NCI-H524 (cell line): ENCODE measurements at places on chromosomes 2 and 18.

DNA sequence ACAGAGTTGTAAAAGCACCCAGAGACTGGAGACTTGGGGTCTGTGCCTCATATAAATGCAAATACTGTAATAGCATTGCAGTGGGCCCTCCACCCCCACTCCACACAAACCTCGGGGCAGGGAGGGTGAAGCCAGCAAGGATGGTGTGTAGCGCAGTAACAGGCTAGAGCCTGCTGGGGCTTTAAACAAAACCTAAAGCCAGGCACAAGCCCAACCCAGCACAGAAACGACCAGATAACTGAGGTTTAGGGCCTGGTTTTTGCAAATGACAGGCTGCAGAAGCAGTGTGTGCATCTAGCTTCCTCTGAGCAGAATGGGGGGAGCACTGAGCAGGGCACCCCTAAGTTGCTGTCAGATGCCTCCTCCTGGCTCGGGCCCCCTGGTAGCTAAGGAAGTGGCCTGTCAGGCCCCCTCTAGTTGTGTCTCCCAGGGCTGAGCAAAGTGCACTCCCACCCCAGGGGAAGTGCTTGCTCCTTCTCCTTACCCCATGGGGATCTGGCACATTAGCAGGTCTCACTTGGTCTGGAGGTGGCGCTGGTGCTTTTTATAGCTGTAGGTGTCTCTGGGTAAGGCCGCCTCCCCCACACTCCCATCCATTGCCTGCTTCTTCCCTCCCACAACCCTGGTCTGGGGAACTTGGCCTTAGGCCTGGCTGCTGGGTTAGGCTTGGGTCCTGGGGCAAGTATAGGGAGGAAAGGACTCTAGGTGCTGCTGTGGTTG is 135.1 kb downstream of the CELF4 start:
- no peak for DNase-seq

DNA sequence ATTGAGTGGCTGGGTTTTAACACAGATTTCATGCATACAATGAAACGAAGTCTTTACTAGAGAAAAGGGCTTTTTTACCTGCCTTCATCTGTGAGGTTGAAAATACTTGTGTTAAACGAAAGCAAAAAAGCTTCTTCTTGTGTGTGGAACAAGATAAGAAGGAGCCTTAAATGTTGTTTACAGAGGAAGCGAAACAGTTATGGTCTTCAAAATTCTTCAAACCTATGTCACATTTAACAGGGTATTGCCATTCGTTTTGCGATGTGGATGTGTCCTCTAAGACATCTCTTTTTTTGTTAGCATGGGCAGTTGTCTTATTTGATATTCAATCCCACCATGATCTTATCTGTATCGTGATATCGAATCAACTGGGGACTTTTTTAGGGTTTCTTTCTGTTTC is 532.6 kb downstream of the TMEM182 start:
- DNase-seq: no peak

DNA sequence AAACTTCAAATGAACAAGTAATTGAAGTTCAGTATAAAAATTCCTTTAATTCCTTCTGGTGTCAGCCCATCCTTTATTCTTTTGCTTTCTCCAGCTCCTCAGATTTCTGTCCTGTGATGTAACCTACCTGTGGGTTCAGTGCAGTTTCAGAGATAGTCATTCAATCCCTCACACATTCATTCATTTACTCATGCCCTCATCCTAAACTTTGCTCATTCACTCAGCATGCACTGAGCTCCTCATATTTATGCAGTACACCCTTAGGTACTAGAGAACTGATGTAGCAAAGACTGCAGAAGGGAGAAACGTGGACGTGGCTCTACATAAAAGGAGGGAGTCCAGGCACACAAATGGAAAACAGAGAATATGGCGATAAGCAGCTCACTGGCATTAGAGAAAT is 45.3 kb upstream of the STAT1 start:
- no peak for DNase-seq

- no peak for DNase-seq
Observed at GRCh38 chr18:31648966-31649429, 35.4 kb downstream of the B4GALT6 start.

DNA sequence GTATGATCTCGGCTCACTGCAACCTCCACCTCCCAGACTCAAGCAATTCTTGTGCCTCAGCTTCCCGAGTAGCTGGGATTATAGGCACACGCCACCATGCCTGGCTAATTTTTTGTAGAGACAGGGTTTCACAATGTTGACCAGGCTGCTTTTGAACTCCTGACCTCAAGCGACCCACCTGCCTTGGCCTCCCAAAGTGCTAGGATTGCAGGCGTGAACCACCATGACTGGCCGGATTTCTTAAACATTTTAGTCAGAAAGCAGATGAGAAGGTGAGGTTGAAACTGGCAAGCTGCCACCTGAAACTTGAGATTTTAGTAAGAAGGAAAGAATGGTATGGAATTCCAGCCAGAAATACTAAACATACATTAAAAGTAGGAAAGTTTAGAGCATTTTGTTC is 31.9 kb downstream of the KLHL23 start:
- DNase-seq: no peak

DNA sequence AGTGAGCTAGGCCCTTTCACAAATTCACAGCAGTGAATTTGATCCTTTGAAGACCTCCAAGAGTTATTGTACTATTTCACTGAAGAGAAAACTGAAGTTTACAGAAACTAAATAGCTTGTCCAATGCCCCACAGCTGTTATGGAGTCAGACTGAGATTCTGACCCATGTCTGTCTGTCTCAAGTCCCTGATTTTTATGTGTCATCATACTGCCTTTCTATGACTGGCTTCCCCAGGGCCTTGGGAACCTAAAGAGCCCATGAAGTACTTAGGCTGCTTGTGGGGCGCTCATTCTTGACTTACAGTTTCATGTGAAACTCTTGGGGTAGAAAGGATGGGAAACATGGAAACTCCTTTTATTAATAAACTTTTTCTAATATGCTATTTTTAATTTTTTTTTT is 107.7 kb downstream of the ATL2 start:
- no peak for DNase-seq

GRCh38 chr2:55772109-55772980 is 78.7 kb upstream of the PNPT1 start:
- no peak for DNase-seq

DNA sequence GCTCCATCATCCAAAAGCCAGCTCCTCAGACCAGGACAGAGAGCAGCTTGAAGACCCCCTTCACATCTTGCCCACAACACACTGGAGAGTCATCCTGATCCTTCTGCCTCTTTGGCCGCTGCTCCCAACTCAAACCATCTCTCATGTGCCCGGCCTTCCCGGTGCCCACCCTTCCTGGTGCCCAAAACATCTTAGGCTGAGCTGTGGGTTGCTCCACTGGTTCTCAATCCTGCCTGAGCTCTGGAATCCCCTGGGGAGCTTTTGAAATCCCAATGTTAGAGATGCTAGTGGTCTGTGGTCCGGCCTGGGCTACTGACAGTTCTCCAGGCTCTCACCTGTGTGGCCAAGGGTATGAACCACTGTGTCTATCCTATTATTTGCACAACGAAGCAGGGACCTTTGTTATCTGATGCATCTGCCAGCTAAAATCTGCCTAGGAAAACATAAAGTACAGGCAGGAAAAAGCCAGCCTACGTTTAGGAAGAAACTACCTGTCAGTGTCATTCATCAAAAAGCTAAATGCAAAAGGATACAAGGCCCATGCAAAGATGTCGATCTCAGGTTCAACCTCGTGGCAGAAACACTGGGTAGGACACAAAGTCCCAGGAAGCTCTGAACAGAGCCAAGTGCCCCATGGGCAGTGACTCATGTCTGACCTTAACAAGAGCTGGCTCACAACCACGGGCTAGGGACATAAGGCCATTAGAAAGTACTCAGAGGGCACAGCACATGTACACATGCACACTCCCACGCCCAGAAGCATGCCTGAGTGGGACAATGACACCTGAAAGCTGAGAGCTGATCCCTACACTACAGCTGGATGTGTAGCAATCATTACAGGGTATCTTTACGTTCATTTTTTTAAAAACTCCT is 30.8 kb downstream of the TBC1D8 start:
- no peak for DNase-seq

DNA sequence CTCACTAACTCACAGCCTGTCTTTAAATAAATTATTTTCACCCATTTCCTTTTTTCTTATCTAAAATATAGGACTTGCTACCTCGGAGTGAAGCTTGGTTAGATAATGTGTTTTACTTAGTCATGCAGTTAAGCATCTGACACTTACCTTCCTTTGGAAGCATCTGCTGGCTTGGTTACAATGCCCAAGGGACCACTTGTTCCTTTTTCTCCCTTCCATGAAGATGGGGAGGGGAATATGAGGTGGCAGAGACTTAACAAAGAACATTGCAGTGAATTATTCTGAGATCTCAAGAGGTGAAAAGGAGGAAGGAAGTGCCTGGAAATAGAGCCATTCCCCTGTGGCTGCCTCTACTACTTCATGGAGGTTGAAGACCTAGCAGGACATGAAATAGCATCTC is 145.4 kb upstream of the FOSL2 start:
- DNase-seq: peak; percentile 82

GRCh38 chr2:55156326-55156725 is 75.8 kb downstream of the CLHC1 start:
- DNase-seq: no peak

GRCh38 chr2:230869914-230870543 is 5.3 kb downstream of the ITM2C start:
- no peak for DNase-seq

GRCh38 chr2:132891498-132891897 is 221.5 kb upstream of the LYPD1 start:
- DNase-seq: no peak

- DNase-seq: no peak
Observed at GRCh38 chr18:10476338-10476791, 21.9 kb downstream of the APCDD1 start.

GRCh38 chr2:11682590-11682915 is 12.6 kb upstream of the NTSR2 start:
- no peak for DNase-seq

DNA sequence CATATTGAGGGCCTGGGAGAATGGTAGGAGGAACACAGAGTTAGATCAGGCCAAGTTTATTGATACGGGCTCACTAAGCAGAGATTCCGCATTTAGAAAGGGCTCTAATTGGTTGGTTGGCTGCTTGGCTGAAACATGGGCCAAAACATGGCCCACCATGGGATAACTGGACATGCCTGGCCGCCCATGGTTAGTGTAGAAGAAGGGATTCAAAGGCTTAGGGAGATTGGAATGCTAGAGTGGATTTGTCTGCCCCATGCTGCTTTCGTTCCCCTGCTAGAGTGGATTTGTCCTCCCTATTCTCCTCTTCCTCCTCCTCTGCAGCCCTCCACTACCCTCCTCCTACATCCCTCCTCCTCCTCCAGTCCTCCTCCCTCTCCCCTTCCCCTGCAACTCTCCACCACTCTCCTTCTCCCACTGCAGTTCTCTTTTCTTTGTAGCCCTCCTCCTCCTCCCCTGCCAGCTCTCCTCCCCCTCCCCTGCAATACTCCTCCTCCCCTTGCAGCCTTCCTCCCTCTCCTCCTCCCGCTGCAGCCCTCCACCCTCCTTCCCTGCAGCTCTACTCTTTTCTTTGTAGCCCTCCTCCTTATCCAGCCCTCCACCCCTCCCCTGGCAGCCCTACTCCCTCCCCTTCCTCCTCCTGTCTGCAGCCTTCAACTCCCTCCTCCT is 17.2 kb downstream of the BOK start:
- DNase-seq: no peak

DNA sequence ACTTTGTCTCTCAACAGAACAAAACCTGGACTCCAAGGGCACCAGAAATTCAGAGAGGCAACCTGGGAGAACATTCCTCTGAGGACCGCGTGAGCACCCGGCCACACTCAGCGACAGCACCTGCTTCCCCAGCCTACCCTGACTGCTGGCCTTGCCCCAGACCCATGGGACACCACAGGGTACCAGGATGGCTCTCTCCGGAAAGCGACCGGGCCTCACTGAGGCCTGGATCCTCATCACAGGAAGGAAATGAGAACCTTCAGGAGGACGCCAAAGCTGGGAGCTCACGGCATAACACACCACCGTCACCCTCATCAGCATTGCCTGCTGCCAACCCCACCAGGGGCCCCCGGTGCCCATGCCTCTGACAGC is 38.9 kb downstream of the HS6ST1 start:
- DNase-seq: no peak

- no peak for DNase-seq
Observed at GRCh38 chr2:16745466-16745865, 79.8 kb upstream of the CYRIA start.

DNA sequence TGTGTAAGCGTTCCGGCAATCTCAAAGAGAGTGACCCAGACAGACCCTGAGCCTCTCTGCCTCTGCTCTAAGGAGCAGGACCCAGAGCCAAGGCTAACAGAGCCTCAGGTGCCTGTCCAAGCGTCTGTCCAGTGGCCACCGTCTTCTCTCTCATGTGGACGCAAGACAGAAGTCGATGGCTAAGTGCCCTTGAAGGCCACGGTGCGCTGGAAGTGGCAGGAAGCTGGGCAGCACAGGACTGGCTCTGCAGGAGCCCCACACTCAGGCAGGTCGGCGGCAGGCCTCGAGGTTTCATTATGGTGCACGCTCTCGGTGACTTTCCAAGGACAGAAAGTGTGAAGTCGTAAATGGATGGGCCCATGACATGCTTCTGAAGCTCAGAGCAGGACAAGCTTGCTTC is 49.1 kb downstream of the HDAC4 start:
- DNase-seq: no peak

GRCh38 chr2:29390136-29390535 is 274.9 kb downstream of the CLIP4 start:
- no peak for DNase-seq

DNA sequence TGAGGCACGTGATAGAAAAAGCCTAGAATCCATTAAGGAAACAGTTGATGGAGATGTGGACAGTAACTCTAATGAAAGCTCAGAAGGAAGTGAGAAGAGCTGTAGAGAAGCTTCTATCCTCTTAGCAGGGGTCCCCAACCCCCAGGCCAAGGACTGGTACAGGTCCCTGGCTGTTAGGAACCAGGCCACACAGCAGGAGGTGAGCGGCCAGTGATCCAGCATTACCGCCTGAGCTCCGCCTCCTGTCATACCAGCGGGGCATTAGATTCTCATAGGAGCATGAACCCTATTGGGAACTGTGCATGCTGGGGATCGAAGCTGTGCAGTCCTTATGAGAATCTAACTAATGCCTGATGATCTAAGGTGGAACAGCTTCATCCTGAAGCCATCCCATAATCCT is 8.7 kb upstream of the IMP4 start:
- no peak for DNase-seq

- DNase-seq: no peak
Observed at GRCh38 chr2:64342195-64343099, 111.5 kb upstream of the LGALSL start.

- DNase-seq: no peak
Observed at GRCh38 chr2:56206250-56206649, 22.5 kb downstream of the CCDC85A start.

- DNase-seq: no peak
Observed at GRCh38 chr2:47069628-47070154, 85.4 kb downstream of the STPG4 start.

GRCh38 chr2:74858281-74858680 is 24.4 kb downstream of the HK2 start:
- DNase-seq: no peak
